Islet precursor cell (in vitro differentiated cells): ENCODE measurements at places on chromosomes 4 and X.

DNA sequence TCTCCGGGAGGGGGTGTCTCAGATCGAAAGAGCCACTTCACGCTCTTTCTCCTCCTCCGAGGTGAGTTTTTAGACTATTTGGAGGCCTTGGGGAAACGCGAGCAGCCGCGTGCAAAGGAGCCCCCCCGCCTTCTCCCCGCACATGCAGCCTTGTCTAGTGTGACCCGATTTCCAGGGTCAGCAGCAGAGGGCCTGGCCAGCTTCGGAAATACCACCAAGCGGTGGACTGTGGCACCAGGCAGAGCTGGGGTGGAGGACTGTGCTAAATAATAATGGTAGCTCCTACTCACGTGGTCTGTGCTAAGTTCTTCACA lies 79.3 kb upstream of the BCOR start:
- DNase-seq: no peak

DNA sequence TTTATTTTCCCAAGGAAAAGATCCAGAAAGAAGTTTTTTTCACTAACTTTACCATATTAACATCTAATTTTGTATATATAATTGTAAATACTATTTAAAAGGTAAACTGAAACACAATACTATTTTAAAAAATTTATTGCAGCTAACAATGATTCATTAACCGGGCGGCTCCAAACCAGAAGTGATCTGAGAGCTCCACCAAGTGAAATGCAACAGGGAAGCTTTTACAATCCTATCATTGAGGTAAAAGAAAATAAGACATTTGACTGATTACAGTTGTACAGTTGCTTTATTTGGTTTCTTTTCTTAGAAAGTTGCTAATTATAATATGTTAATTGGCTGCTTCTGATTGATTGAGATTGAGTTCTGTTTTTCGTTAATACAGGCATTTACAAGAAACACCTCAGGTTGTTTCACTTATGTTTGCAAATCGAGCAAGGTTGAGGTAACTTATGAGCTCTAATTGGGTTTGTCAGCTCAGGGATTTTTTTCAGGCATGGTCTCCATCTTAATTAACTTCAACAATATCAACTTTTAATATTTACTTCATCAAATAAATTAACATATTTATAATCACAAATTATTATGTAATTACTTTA lies 220.2 kb upstream of the UGT8 start:
- DNase-seq: no peak

GRCh38 chr4:125527681-125528080 lies 212.9 kb downstream of the FAT4 start:
- no peak for DNase-seq

GRCh38 chr4:111792632-111793031 lies 352.6 kb upstream of the FAM241A start:
- DNase-seq: peak; percentile 74

DNA sequence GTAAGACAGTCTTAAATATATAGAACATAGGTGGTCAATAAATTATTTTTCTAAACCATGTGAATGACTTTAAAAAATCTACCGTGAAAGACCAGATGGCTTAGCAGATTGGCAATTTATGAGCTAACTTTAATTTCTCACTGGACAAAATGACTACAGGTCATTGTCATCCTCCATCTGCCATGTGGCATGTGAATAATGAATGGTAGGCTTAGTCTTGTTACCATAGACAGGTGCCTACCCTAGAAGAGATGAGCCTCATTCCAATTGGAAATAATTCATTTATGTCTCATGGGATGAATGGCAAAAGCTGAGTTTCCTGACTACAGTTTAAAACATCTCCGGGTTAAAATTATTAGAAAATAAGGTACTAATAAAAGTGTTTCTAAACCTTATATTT lies 1043.3 kb downstream of the FAT4 start:
- no peak for DNase-seq

DNA sequence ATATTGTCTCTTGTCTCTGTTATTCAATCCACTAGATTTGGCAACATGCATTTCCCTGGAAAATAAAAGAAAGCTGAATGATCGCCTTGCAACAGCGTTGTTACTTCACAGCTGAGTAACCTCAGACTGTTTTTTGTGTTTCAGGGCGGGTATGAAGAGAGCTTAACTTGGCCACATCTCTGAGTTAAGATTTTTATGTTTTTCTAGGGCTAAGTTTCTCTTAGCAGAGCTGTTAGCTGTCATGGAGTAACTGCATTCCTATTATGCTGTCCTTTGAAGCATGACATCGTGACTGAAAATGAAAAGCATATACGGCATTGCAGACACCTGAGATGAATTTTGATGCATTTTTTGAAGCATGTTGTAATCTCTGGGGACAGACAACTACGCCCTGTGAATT lies 1798.9 kb downstream of the PCDH7 start:
- no peak for DNase-seq

GRCh38 chr4:6891436-6892170 lies 18.0 kb upstream of the TBC1D14 start:
- DNase-seq: no peak

- DNase-seq: no peak
Observed at GRCh38 chrX:25558137-25558536, 542.4 kb upstream of the ARX start.
